Activated effector memory CD4-positive, alpha-beta T cell treated with Interleukin-2 at 50 U/mL for 16 hours (primary cell): ENCODE measurements at places on chromosomes 4 and X.

- DNase-seq = no peak
Measured at GRCh38 chrX:36927712-36928111, 80.5 kb upstream of the FAM47C start.

DNA sequence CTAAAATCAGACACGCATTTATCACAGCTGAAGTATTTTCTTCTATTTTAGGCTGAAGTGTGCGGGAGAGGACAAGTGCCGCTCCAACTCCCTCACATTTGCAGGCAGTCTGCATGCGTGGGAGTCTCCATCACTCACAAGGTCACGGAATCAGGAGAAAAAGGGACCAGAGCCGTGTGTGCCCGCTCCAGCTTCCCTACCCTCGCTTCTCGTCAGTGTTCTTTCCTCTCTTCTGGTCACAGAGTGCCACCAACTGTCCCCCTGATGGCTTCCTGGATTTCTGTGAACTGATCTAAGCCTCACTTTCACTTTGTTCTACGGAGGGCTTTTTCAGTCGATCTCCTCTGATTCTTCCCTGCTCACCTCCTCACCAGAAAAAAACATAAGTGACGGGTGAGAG, 407.4 kb upstream of the AADAT start:
- no peak for DNase-seq

DNA sequence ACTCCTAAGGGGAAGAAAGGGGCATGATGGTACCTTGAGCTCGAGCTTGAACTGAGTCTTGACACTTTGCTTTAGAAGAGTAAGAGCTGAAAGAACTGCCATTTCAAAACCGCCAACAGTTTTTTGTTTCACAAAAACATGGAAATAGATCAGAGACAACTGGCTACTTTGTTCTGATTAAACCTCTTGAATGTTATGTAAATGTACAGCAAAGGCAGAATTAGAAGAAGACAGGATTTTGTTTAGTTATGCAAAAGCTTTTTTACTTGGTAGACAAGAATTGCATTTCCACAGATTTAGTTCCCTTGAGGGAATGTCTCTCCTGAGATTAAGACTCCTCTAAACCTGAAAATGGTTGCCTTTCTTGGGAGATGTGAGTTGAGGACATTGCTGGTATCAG, 33.3 kb upstream of the STPG2 start:
- DNase-seq = no peak

GRCh38 chr4:90126805-90127204, 389 bp upstream of the CCSER1 start:
- DNase-seq = no peak

DNA sequence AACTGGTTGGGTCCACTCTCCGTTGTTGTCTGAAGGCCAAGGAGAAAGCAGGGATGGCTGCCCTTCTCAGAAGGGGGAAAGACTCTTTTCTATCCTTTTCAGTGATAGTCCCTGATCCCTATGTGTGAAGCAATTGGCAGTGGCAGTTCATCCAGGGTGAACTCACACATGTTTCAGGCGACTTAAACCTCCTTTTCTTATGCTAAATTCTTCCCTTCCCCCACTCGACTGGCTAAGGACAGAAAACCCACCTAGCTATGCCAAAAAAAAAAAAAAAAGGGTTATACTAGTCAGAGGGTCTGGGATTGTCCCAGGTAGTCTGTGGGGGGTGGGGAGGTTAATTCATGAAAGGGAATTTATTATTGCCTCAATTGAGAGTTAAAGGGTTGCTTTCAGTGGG, 12.2 kb upstream of the ZNF280C start:
- DNase-seq = no peak

DNA sequence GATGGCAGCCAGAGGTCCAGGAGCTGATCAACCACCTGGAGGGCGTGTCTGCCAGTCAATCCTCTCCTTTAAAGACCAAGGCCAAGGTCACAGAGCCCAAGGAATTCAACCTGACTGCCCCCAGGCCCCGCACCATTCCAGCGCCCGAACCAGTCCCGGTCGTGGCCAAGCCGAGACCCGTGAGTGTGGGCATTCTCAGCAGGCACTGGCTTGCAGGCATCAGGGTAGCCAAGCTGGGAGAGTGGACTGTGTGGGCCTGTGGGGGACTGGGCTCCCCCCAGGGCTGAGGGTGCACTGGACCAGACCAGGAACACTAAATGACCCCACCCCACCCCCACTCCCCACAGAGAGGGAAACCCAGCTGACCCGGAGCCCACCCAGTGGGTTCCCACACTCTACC, 23.8 kb upstream of the RNF4 start:
- DNase-seq = no peak

DNA sequence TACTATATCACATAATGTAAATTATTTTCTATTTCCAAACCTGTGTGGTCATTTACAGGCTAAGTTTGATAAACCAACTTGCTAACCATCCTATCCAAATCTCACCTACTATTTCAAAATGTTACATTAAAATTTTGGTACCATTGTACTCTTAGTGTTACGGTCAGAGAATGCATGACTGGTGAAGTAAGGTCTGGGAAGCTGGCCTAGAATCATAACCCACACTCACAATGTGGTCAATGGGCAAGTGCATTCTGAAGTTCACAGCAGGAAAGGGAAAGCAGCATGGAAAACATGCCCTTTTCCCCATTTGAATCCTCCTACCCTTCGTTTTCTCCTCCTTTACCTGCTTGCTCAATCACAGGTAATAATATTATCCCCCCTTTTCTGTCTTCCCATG, 54.4 kb downstream of the PPP3CA start:
- no peak for DNase-seq

DNA sequence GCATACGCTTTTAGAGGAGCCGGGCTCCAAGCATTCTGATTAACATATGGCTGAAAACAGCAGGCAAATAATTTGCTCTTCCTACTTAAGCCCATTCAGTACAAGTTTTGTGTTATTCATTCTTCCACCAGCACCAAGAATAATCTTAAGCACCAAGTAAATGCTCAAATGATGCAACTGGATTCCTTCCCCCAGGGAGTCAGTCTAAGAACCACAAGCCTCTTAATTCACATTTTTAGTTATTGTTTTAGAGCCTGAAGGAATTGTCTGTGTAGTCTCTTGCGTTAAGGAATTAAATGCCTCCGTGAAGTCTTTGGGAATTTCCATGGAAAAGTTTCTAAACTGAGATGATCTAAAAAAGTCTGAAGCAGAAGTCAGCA, 61.5 kb upstream of the MAGEB2 start:
- no peak for DNase-seq

DNA sequence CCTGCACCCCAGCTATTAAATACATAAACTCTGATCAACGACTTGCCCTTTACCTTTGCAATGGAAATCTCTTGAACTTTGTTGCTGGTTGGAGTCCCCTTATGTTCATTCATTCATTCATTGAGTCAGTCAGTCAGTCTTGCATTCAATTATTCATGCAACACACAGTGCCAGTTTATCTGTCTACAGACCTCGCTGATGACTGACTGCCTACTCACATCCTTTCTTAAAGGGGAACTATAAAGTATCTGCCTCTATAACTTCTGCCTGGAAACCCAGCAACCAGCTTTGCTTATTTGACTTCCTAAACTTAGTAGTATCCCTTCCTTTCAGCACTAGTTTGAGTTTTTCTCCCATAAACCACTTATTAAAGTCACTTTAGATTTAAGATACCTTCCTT, 620.8 kb upstream of the ADGRL3 start:
- no peak for DNase-seq

DNA sequence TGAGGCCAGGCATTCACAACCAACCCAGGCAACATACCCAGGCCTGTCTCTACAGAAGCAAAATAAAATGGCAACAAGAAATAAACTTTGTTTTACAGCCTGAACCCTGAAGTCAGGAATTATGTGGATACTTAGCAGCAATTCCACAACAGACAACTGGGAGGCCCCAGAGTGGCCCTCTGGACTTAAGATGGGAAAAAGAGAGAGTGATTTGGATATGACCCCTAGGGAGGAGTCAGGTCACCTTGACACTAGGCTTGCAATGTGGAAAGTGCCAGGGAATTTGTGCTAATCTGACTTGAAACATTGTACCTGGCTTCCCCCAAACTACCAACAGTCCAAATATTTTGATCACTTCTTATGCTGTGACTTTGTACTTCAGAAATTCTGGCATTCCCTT, 193.1 kb downstream of the PARM1 start:
- no peak for DNase-seq

- no peak for DNase-seq
Measured at GRCh38 chr4:143653031-143653430, 47.4 kb downstream of the FREM3 start.

DNA sequence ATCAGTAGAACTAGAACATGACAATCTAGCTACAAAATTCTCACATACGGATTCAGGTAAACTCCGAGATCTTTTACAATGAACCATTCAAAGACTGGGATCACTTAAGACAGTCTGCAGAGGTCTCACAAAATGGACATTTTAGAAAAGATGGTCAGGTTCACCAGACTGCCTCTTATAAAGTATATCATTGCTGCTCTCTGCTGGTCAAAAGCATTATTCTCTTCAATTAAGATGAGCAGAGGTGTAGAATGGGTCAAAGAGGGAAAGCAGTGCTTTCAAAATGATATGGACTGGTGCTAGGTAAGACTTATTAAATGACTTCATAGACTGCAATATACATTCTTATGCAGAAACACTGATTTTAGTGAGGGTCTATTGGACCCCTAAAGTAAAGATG, 434.7 kb downstream of the PACRGL start:
- no peak for DNase-seq

DNA sequence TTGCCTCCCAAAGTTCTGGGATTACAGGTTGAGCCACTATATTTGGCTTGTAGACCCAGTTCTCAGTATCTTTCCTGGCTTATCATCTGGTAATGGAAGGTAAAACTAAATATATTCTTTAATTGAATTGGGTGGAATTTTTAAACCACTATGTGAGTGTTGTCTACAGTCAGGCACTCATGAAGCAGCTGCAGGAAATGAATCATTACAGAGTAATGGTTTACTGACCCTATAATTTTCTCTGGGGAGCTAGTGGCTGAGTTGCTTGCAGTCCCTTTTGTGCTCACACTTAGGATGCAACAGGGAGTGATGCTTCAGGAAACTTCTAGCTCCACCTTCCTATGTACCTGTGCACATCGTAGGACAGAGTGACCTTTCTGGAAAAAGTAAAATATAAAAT, 4.1 kb upstream of the UGT2B7 start:
- no peak for DNase-seq

DNA sequence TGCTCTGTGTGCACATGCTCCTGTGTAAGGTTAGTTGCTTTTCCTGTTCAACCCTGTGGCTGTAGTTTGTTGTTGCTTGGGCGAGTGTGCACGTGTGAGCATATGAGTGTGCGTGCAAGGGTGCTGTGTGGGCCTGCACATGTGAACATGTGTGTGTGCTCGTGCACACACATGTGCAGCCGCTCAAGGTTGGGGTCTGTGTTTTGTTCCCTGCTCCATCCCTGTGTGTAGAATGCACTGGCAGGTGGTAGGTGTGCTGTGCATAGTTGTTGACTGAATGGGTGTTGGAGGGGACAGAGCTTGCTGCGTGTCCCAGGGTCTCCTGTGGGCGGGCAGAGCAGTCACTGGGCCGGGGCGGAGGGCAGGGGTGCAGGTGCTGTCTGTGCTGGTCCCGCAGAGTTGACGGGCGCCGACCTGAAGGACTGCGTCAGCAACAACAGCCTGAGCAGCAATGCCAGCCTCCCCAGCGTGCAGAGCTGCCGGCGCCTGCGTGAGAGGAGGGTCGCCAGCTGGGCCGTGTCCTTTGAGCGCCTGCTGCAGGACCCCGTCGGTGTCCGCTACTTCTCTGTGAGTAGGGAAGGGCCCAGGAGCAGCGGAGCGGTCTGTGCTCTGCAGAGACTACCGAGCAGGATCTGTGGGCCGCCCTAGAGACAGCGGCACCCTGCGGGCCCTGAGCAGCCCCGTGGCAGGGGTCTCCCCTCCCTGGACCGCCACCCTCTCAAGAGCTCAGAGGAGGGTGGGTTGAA, 27.9 kb upstream of the HGFAC start:
- no peak for DNase-seq

DNA sequence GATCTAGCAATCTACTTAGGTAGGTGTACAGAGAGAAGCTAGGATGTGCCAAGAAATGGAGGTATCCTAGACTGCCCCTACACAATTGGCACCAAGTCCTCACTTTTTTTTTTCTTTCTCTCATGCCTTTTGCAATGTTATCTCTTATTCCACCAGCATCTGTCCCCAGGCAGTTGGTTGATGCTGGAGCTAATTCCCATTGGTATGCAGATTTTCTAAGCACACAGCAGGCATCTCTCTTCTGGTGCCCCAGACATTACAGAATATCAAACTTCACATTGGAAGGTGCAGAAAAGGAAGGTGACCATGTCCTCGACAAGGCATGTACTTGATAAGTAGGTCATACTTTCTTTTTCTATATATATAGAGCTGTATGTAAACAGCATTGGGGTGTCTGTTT, 21.6 kb downstream of the LUZP4 start:
- no peak for DNase-seq

DNA sequence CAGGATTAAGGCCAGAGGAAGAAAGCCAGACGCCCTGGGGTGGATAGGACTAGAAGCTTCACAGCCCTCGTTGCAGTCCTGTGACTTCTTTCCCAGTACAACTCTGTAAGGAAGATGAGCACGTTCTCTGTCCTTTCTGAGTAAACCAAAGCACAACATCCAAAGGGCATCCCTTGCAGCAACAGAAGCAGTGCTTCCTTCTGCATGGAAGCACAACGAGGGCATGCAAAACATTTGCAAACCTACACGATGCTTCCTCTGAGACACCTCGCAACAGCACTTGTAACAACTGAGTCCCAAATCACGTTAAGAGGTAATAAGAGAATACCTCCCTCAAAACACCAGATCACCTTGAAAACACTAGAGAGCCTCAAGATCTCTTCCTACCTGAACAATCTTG, 335.7 kb upstream of the RASGEF1B start:
- DNase-seq = no peak

DNA sequence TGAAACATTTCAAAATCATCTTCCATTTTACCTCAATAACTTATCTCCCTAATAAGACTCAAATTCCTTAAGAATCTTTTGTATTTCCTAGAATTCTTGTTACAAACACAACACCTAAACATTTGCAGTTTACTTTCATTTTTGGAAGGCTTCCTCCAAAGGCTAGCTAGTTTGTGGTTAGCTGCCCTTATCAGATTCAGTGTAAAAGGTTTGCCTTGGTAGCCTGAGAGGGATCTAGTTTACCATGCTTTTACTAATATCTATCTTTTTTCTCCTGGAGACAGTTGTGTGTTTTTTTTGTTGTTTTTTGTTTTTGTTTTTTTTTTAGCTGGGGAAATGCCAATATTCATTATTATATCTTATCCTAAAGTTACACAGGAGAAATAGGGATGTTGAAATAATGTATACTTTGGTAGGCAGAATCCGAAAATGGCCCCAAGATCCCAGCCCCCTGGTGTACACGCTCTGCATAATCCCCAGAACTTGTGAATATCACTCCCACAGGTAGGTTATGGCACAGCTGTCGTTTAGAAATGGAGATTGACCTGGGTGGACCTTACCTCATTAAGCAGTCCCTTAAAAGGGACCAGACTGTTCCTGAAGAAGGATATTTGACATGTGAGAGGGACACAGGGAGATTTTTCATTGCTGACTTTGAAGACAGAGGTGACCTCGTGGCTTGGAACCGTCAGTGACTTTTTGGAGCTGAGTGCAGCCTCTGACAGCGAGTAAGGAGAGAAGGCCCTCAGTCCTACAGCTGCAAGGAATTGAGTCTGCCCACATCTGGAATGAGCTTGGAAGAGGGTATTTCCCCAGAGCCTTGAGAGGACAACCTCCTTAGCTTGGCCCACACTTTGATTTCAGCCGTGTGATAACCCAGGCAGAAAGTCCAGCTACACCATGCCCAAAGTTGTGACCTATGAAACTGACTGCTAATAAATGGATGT, 33.4 kb downstream of the SEPTIN11 start:
- DNase-seq = no peak
